ENCODE measurements at places on chromosomes 5 and 9.

DNA sequence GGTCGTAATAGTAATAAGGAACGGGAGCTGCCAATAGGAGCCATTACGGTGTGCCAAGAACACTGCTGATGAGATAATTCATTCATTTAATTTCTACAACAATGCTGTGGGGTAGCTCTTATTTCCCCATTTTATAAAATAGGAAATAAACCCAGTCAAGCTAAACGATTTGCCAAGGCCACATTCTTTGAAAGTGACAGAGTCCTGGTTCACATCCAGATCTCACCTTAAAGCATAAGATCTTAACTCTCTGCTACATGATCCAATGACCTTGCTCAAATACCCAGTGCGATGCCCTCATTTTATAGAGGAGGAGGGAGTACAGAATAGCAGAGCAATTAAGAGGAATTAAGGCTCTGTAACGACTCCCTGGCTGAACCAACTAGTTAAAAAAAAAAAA, 5.0 kb downstream of the PDE6A start:
- DNase-seq = no peak

DNA sequence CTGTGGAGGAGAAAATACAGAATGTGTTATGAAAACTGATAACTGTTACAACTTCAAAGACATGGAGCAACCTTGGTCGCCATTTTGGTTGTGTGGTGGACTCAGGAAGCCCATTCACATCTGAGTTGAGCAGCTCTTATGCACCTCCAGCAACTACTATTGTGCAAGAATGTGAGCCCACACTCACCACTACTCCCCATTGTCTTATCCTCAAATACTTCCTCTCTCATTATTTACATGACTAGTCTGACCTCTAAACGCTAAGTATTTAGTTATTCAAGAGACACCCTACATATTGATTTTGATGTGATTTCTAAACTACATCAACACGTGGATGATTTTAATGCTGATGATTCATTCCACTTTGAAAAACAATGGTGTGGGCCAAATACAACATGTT, 516.6 kb upstream of the CLINT1 start:
- DNase-seq = no peak

DNA sequence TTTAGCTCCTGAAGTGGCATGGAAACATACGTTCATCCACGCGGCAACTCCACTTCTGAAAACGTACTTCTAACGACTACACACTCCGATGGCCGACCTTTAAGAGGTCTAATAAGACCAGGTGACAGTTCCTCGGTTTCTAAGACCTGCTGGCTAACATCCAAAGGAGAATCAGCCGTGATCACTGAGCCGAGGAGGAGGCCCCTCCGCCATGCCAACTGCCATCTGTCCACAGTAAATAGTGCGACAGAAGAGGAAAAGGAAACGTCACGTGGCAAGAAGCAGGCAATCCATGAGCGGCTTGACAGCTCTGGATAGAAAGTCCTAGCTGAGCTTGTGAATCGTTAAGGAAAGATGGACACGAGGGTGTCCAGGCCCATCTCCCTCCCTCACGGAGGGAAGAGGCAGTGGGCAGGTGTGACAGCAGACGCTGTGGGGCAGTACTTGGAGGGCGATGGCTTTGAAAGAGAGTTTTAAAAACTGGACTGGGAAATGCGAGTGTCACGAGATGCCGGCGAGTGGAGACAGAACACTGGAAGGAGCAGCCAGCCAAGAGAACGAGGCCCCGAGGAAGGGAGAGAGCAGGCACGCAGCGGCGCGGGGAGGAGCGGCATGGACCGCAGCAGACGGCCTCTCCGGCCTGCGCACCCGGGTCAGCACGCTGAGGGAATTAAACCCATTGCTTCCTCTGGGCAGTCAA, 66.7 kb upstream of the TBC1D9B start:
- DNase-seq = no peak

DNA sequence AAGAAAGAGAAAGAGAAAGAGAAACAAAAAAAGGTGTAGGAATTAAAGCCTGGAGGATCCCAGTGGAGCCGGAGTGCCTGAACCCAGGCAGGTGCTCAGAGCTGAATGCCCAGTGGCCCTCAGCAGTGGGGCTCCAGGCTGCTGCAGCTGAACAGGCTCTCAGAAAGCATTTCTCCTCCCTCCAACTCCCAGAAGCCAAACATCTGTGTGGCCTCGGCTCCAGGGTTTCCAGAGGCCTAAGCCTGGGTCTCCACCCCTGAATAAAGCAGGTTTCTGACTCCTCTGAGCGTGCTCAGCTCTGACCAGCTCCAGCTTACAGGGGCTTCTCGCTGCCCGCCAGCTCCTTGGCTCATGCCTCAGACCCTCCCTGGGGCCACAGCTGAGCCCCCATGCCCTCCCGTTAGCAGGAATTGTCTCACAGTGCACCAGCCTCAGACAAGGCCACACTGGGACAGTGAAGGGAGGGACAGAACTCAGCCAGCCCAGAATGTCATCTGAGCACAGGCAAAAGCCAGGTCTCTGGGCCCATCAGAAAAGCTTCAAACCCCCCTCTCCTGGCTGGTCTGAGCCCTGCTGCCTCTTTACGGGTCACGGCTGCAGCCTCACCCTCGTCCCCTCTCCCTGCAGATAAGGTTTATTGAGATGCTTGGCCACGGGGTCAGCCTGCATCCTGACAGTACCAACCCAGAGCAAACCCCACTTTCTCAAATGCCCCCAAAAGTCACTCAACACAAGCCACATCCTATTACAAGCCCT, 114.4 kb upstream of the PPP1R26 start:
- DNase-seq = no peak

DNA sequence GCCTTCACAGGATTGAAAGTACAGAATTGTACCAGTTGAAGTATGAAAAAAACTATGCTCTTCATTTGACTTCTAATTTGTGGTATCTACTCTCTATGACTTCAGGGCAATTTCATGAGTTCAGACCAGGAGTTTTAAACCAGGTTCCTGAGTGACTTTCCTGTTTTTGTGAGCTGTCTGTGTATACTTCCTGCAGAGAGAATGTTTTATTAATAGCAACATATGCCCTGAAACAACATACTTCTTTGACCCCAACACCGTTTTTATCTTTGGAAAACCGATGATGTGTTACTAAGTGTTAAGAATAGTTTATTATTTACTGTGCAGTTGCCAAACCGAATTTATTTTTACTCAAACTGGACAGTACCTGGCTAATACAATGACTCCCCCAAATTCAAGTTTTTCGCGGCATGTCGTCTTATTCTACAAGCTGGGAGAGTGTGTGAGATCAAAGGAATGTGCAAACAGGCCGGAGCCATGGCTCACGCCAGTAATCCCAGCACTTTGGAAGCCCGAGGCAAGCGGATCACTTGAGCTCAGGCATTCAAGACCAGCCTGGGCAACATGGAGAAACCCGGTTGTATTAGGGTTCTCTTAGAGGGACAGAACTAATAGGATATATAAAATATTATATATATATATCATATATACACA, 58.7 kb upstream of the ERBIN start:
- DNase-seq = no peak
